Breast epithelium (tissue), 4 donors: ENCODE measurements at places on chromosomes 11 and 22.
A peak's percentile ranks its signal among the peaks of the same experiment; 100 is the strongest.

- no peak for DNase-seq
Measured at GRCh38 chr22:23068096-23068831, 2.1 kb upstream of the GNAZ start.

- no peak for DNase-seq
Measured at GRCh38 chr22:23071230-23072076, 1.1 kb downstream of the GNAZ start.

- no peak for DNase-seq
Measured at GRCh38 chr22:19719050-19719482, 4.3 kb upstream of the GP1BB start.

GRCh38 chr11:45818961-45819605, 14.1 kb downstream of the SLC35C1 start:
- DNase-seq: no peak

GRCh38 chr11:84061726-84062125, 775.6 kb upstream of the CCDC90B start:
- no peak for DNase-seq

- no peak for DNase-seq
Measured at GRCh38 chr11:68311160-68312116, 953 bp upstream of the LRP5 start.

DNA sequence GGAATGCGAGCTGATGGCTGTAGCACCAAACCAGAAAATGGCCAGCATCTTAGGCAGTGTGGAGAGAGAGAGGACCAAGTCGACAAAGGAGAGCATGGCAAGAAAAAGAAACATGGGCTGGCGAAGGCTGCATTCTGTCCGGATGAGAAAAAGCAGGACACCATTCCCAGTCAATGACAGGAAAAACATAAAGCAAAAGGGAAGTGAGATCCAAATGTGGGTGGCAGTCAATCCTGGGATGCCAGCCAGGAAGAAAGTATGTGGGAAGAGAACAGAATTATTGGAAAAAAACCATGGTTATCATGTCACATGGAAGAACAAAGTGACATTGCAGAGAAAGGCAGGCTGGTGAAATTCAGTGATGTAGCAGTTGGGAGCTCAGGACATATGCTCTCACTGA, 36.9 kb upstream of the OR56A1 start:
- no peak for DNase-seq

- DNase-seq: no peak
Measured at GRCh38 chr22:24483976-24484545, 11.1 kb upstream of the UPB1 start.

DNA sequence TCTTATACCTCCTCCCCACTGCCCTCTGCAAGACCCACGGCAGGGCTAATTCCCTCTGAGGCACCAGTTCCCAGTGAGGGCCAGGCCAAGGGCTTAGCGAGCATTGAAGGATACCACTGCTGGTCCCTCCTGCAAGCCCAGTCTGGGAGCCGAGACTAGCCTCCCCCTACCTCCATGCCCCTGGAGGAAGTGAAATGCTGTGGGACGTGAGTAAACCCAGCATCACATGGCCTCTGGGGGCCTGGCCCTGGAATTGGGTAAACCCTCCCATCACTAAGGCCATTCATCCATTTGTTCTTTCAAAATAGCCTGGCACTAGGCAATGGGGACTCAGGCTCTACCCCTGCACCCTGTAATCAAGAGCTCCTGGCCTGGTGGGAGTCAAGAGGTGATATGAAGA, 24.7 kb downstream of the ARAP1 start:
- DNase-seq: no peak

DNA sequence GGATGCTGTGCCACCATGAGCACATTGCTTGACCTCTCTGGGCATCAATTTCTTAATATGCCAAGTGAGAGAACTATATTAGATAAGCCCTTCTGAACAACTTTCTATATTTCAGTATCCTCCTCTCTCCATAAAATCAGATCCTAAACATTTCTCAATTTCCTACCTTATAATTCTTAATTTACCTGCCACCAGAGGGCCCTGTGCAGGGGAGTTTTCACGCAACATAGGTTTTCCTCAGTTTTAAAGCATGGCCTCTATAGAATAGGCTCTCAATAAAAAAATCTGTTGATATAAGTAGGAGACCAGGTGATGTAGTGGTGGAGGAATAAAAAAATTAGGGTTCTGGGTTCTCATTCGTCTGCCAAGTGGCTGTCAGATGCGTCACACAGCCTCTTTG, 83.7 kb upstream of the DBX1 start:
- DNase-seq: no peak

DNA sequence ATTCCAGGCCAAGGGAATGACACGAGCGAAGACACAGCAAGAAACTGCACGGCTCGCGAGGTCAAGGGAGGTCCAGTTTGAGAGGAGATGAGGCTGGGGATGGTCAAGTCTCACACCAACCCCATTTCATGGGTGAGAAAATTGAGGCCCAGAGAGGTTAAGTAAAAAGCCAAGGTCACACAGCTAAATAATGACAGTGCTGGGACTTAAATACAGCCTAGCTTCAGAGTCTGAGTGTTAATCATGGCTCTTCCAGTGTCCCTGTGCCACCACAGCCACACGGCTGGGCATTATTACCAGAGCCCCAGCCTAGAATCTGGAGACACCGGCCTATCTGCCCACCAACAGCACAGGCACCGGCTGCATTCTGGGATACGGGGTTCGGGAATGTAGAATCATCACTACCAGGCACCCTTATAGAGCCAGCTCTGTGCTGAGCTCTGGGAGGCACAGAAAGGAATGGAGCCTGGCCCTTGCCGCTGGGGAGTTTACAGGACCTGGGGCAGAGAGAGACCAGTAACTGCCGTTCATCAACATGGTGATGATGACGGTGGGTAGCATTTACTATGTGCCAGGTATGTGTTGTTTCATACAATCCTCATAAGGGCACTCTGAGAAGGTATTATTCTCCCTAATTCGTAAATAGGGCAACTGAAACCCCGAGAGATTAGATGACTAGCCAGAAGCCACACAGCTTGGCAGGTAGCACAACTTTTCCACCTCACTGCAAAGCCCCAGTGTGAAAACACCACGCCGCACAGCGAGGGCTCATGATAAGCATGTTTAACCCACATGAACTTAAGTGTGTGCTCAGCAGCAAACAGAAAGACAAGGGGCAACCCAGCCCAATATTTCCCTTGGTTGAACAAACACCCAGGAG, 51.8 kb downstream of the CD6 start:
- no peak for DNase-seq

DNA sequence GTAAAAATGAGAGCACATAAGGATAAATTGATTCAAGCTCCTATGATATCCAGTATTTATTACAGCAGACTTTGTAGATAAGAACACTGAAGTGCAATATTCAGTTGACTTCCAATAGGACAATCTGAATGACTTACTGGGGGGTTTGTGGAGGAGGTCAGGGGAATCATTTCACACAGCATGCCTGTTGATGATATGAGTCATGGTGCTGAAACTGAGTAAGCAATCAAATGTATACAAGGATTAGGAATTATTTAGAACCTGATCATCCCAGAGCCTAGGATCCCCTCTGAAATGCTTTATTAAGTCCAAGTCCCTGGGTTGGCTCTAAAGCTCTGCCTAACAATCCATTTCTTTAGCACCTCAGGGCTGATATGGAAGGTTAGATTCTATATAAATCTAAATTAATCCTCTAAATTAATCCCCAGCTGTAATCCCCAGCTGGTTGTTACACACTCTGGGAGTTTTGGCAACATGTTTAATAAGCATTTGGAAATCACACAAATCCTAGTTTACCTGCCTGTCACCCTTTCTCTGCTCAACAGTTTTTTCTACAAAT, 326.4 kb downstream of the GUCY1A2 start:
- DNase-seq: no peak

GRCh38 chr22:23796461-23796860, 9.7 kb downstream of the SMARCB1 start:
- no peak for DNase-seq

GRCh38 chr11:33151399-33151798, 9.9 kb downstream of the CSTF3 start:
- DNase-seq: no peak

GRCh38 chr11:87740968-87741367, 434.3 kb downstream of the RAB38 start:
- no peak for DNase-seq

GRCh38 chr11:11389238-11389637, 36.2 kb upstream of the CSNK2A3 start:
- no peak for DNase-seq

- DNase-seq: no peak
Measured at GRCh38 chr11:4118107-4118506, 23.5 kb downstream of the RRM1 start.

GRCh38 chr11:27242591-27242990, 120.4 kb downstream of the CCDC34 start:
- DNase-seq: no peak

DNA sequence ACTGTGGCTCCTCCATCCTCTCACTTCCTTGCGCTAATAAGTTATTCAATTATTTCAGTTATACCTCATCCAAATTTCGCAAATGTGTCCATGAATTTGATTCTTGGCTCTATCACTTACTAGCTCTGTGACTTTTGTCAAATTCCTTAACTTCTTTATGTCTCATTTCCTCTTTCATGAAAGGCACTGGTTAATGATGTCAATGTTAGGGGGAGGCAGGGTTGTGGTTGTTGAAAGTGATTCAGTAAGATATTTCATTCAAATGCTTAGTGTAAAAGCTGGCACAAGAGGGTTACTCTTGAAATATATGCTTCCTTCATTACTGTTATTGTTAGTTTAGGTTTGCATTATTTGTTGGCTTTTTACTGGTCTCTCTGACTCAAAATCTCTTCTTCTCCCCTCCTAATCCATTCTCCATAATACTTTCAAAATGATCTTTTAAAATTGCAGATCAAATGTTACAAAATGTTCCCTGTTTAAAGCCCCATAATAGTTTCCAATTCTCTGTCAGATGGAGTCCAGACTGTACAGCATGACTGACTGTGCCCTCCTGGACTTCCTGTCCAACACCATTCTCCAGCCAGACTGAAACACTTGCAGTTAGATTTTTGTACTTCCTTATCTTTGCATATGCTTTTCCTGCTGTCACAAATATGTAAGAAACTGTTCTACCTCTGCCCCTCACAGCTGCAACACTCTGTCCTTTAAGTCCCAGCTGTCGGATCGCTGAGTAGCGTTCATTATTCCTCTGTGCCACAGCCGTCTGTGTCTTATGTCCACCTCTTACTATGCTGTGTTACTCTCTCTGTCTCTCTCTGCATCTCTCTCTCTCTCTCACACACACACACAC, 510.6 kb upstream of the RAG2 start:
- no peak for DNase-seq

GRCh38 chr11:11988099-11988651, 20.3 kb downstream of the DKK3 start:
- DNase-seq: no peak

GRCh38 chr11:125517116-125517770, 21.2 kb upstream of the FEZ1 start:
- no peak for DNase-seq

- DNase-seq: peak; percentile 39
Measured at GRCh38 chr11:1486054-1486825, at the start of gene MOB2. Gene MOB2 (minus strand): TSS chr11:1486779. CDS start chr11:1486556, 223 bp downstream.

DNA sequence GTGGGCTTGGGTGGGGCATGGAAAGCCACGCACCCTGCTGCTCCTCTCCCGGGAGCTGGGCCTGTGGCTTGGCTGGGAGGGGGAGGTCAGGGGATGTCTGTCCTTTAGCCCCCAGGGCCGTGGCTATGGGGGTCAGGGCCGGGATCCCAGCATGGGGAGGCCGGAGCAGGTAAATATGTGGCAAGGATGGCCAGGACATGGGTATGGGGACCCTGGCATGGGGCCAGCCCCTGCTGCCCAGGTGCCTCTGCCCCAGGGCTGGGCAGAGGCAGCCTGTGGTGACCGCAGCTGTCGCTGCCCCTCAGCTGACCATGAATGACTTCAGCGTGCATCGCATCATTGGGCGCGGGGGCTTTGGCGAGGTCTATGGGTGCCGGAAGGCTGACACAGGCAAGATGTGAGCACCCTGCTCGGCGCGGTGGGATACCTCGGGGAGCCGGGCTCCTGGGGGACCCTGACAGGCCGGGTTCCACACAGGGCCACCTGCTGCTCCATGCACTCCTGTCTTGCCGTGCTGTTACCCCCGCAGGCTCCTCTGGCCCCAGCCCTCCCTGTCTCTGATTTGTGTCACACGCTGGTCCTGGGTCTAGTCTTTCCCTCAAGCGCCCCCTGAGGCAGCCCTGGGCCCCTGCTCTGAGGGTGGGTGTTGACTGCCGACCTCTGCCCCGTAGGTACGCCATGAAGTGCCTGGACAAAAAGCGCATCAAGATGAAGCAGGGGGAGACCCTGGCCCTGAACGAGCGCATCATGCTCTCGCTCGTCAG, 8.1 kb upstream of the ANKRD13D start:
- DNase-seq: no peak

GRCh38 chr11:31981457-31981856, 109.4 kb upstream of the RCN1 start:
- no peak for DNase-seq

GRCh38 chr11:96062134-96062533, 138.2 kb upstream of the MTMR2 start:
- no peak for DNase-seq

DNA sequence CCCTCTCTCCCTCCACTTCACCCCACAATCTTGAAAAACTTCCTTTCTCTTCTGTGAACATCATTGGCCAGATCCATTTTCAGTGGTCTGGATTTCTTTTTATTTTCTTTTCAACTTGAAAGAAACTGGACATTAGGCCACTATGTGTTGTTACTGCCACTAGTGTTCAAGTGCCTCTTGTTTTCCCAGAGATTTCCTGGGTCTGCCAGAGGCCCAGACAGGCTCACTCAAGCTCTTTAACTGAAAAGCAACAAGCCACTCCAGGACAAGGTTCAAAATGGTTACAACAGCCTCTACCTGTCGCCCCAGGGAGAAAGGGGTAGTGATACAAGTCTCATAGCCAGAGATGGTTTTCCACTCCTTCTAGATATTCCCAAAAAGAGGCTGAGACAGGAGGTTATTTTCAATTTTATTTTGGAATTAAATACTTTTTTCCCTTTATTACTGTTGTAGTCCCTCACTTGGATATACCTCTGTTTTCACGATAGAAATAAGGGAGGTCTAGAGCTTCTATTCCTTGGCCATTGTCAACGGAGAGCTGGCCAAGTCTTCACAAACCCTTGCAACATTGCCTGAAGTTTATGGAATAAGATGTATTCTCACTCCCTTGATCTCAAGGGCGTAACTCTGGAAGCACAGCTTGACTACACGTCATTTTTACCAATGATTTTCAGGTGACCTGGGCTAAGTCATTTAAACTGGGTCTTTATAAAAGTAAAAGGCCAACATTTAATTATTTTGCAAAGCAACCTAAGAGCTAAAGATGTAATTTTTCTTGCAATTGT, 92.3 kb downstream of the CD44 start:
- no peak for DNase-seq
